ENCODE measurements at places on chromosomes 11 and 22. TPM values are rescaled to one million over a fixed set of nuclear protein-coding genes. Genes with fewer than 3 reads are reported as not detected.

Gene SLC6A5
- 4.9 TPM for total RNA-seq

Gene FADS3
- total RNA-seq, result 41.1 TPM

Gene DCDC1
- 9.8 TPM for total RNA-seq

Gene MMP26
- not detected for total RNA-seq

DNA sequence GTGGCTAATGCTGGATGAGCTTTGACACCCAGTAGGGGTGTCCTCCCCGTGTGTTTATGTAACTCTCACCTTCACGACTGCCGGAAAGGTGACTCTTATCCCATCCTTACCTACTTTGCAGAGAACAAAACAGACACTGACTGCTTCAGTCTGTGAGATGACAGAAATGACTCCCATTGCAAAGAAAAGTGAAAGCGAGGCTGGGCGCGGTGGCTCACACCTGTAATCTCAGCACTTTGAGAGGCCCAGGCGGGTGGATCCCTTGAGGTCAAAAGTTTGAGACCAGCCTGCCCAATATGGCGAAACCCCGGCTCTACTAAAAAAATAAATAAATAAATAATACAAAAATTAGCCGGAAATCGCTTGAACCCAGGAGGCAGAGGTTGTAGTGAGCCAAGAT, 106.4 kb upstream of the ANO1 start:
- no peak for DNase-seq

DNA sequence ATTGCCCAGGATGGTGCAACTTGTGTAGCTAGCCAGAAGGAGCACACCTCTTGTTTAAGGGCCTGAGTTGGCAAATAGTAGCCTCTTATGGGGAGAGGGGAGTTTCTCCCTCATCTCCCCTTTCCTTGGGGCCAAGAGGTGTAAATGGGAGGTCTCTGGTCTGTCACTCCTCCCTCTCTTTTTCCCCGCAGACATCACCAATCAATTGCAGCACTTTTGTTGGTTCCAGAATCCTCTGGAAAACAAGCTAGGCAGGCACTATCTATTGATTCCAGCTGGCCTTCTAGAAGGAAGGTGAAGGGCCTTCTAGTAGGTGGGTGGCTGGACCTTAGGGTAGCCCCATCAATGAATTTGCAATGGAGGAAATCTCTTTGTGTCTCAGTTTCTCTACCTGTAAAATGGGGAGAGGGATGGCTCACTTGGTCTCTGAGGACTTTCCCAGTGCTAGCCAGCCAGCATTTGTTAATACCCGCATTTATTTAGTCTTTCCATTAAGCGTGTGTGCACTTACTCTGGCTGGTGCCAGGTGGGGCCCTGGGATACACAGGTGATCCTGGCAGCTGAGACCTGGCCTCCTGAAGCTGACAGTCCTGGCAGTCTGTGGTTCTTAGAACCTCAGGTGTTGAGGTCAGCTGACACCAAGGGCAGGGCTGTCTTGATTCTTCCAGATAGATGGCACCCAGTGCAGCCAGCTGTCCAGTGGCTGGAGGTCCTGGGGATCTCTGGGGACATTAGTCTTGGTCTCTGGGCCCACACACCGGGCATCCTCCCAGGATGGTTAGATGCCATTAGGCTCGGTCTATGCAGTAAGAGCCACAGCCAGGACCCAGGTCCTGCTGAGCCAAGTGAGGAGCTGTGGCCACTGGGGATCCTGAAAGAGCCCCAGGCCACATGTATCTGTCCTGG, 51.7 kb downstream of the TSPAN18 start:
- DNase-seq, result no peak

DNA sequence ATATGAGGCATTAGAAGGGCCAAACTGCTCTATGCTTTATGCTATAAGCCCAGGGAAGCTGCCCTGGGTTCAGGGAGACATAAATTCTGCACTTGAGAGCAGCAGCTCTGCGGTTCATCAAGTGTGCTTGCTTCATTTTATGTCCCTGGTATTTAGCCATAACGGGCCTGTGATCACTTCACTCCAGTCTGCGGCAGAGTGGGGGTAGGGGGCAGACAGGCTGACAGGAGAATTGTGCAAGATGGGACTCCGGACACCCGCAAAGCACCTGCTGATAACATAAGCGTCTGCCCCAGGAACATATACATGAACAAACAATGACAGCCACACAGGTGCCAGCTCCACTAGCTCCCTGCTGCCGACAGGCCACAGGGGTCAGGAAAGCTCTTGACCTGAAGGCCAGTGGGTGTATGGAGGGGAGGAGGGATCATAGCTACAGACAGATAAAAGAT, 56.1 kb downstream of the SMCO4 start:
- DNase-seq, result no peak

DNA sequence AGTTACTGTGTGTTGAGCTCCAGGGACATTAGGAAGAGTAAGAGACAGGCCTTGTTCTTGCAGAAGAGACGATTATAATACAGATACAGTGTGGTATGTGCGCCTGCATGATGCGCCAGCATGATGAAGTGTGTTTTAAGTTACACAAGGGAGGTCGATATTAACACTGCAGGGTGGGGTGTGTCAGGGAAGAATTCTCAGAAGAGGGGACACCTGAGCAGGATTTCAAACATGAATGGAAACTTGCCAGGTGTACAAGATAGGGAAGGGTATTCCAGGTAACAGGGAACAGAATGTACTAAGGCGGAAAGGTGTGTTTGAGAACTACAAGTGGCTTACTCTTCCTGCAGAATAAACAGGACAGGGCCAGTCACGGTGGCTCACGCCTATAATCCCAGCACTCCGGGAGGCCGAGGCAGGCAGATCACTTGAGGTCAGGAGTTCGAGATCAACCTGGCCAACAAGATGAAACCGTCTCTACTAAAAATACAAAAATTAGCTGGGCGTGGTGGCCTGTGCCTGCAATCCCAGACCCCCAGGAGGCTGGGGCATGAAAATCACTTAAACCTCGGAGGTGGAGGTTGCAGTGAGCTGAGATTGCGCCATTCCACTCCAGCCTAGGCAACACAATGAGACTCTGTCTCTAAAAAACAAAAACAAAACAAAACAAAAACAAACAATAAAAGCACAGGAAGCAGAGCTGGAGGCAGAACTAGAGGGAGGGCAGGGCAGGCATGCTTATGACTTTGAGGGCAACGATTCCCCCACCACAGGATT, 59.0 kb downstream of the SYN3 start:
- DNase-seq, result no peak

DNA sequence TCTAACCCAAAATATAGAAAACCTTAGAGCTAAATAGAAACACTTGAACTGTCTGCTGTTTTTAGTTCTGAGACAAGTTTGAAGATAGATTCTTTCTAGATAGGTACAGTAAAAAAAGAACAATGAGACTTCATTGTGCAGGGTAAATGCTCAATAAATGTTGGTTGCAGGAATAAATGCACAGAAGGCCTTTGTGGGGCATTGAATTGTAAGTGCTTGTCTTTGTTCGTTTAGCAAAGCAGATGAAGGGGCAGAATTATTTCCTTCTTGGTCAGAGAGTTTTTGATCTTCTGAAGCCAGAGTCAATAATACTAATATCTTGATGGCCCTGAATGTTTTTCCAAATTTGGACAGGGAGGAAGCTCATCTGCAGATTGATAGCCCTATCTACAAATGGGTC, 340.4 kb downstream of the OPCML start:
- DNase-seq, result no peak

DNA sequence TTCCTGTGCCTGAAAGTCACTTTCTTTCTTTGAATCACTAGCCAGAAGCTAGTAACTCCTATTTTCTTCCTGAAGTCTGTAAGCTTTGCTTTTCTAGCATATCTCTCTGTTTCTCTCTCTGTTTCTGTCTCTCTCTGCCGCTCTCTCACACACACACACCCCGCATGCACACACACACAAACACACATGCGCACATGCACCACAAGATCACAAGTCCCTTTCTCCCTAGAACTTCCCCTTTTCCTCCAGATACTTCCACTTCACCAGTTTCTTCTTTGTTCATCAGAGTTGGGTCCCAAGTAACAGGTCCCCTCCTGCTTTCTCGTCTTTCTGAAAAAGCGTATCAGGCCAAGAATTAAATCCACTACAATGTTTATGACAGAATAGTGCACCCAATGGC, 148.5 kb upstream of the HSD17B12 start:
- no peak for DNase-seq

GRCh38 chr11:83033972-83034672, 37.6 kb downstream of the RAB30 start:
- DNase-seq, result peak; percentile 80

Data from spinal cord (tissue), 10 donors.